Heart left ventricle (tissue), 16 donors: ENCODE measurements at places on chromosomes 13 and 19. TPM values are rescaled to one million over a fixed set of nuclear protein-coding genes. Genes with fewer than 3 reads are reported as not detected.
A peak's percentile ranks its signal among the peaks of the same experiment; 100 is the strongest.

DNA sequence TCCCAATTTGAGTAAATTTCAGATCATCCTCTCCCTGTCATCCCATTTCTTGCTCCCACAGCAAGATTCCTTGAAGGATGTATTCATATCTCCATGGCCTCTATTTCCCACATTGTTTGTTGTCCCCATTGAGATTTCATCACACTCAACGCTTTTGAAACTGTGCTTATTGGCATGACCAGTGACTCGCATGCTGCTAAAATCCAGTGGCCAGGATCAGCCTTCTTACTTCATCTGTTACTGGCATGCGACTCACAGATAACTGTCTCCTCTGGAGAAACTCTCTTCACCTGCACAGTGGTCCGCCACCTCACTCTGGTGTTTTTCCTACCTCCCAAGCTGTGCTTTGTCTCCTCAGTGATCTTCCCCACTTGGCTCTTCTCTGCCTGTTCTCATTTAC is 95.8 kb downstream of the WASF3 start:
- no peak for DNase-seq

GRCh38 chr13:97004096-97004876 is 10.0 kb upstream of the OXGR1 start:
- no peak for DNase-seq

DNA sequence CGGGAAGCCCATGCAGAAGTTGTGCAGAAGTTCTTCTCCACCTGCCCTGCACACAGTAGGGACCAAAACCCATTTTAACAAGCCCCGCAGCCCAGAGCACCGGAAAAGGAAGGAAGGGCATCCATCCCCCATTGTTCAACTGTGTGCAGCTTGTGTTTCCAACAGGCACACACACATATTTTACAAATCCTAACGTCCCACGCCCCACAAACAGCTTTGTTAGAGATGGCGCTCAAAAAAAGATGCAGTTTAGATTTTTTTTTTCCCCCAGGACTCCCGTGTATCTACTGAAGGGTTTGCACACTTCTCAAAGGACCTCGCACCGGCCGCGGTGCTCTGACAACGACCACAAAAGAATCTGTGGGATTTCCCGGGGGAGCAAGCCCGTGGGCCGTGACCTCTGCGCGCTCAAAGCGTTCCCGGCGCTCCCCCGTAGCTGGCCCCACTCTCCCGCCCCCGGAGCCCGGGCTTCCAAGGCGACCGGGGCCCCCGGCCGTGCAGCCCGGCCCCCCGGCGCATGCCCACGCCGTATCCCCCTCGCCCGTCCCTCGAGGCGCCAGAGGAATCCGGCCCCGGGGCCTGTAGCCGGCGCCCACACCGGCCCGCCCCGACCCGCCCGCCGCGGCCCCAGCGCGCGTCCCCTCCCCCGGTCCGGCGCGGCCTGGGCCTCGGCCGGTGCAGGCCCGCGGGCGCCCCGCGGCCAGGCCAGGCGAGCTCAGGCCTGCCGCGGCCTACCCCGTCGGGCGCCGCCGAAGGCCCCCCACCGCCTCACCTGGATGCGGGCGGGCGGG is 523 bp downstream of the ELAVL1 start:
- no peak for DNase-seq

DNA sequence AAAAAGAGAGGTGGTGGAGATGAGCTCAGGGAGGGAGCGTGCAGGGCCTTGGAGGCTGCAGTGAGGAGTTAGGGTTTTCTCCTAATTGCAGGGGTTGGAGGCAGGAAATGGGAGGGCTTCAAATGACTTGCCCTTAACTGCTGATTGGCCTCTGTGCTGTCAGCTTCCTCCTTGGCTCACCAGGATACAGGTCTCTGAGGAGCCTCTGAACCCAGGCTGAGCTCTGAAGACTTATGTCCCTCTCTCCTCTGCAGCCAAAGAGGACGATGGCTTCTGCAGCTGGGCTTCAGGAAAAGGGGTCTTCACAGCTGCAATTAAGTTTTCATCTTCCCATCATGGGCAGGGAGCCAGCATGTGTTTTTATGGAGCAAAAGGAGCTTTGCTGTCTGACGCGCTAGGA is 6.7 kb upstream of the RANBP3 start:
- DNase-seq, result no peak

EDDM13 gene
- not detected for total RNA-seq

ELSPBP1 gene
- total RNA-seq, result not detected

- no peak for DNase-seq
These were observed 633.5 kb upstream of the ATXN8OS start for GRCh38 chr13:69474011-69474685.

SHC2 gene
- 18.0 TPM for total RNA-seq

- DNase-seq, result peak; percentile 90
These were observed 811 bp upstream of the PRMT1 start for GRCh38 chr19:49676136-49676783.
